Smooth muscle cell of the umbilical artery (primary cell): ENCODE measurements at places on chromosomes 13 and 19. TPM values are rescaled to one million over a fixed set of nuclear protein-coding genes. Genes with fewer than 3 reads are reported as not detected.

Gene ZNF429
- 6.2 and 7.4 TPM in 2 replicates for total RNA-seq

Gene NALCN
- 27.0 and 58.8 TPM in 2 replicates for total RNA-seq

Gene PLK5
- 0.14 TPM in 1 of 2 replicates, not detected in the other for total RNA-seq

Gene VSTM2B
- total RNA-seq: not detected in 2 replicates

Gene ELSPBP1
- total RNA-seq: not detected in 2 replicates

Gene RNF113B
- not detected in 2 replicates for total RNA-seq

Gene PCP2
- total RNA-seq: not detected in 2 replicates

Gene SELENOV
- total RNA-seq: not detected in 2 replicates

Gene SIGLEC11
- total RNA-seq: not detected in 2 replicates

Gene NANOS3
- 0.74 TPM in 1 of 2 replicates, not detected in the other for total RNA-seq

Gene LRRC63
- total RNA-seq: under 0.01 and 0.09 TPM in 2 replicates

Gene ZNRF4
- total RNA-seq: not detected in 2 replicates

Gene PDCD5
- total RNA-seq: 111 and 114 TPM in 2 replicates

Gene ZNF878
- 0.18 TPM in 1 of 2 replicates, not detected in the other for total RNA-seq

Gene ZNF568
- total RNA-seq: 11.5 and 11.6 TPM in 2 replicates

Gene ZFP28
- total RNA-seq: 9.5 and 14.3 TPM in 2 replicates

Gene EVI5L
- total RNA-seq: 19.0 and 25.4 TPM in 2 replicates

Gene KIR2DL4
- not detected in 2 replicates for total RNA-seq

Gene APOC4
- total RNA-seq: not detected in 2 replicates

Gene GJB6
- not detected in 2 replicates for total RNA-seq

Gene CRB3
- not detected in 2 replicates for total RNA-seq

Gene KIR2DL1
- total RNA-seq: not detected in 2 replicates

Gene EDNRB
- total RNA-seq: 0.23 and 1.8 TPM in 2 replicates

Gene SIGLEC10
- not detected in 2 replicates for total RNA-seq

Gene CGB8
- not detected in 2 replicates for total RNA-seq

Gene EXOC3L2
- total RNA-seq: 0.05 TPM in 1 of 2 replicates, not detected in the other

Gene B3GNT8
- total RNA-seq: 0.30 and 0.88 TPM in 2 replicates

Gene TPTE2
- total RNA-seq: not detected in 2 replicates

Gene ZNF154
- total RNA-seq: 4.2 and 4.9 TPM in 2 replicates

Gene FUT6
- total RNA-seq: not detected in 2 replicates

Gene C19orf85
- not detected in 2 replicates for total RNA-seq

Gene GIPR
- under 0.01 TPM in 1 of 2 replicates, not detected in the other for total RNA-seq
